PC-3 (cell line): ENCODE measurements at places on chromosomes 2 and 18. TPM values are rescaled to one million over a fixed set of nuclear protein-coding genes. Genes with fewer than 3 reads are reported as not detected.

Gene XIRP2
- 0.11 TPM in 1 of 2 replicates, not detected in the other for total RNA-seq

Gene CCDC93
- 14.0 and 21.3 TPM in 2 replicates for total RNA-seq

Gene DHRS9
- total RNA-seq = 0.22 TPM in 1 of 2 replicates, not detected in the other

Gene SIX3
- total RNA-seq = 0.07 TPM in 1 of 2 replicates, not detected in the other

Gene HDAC4
- 8.5 and 20.0 TPM in 2 replicates for total RNA-seq

Gene ITGB6
- total RNA-seq = 7.2 and 7.3 TPM in 2 replicates

Gene SERPINB13
- total RNA-seq = not detected in 2 replicates

Gene DSG1
- not detected in 2 replicates for total RNA-seq

Gene NT5C1B
- total RNA-seq = not detected in 2 replicates

Gene ABCG5
- not detected in 2 replicates for total RNA-seq

GRCh38 chr2:45258311-45258710, 249.1 kb upstream of the SIX2 start:
- no peak for DNase-seq

- peak; percentile 92 for DNase-seq
Observed at GRCh38 chr2:172698041-172698863, 37.4 kb upstream of the RAPGEF4 start.

GRCh38 chr2:181041661-181042060, 61.3 kb downstream of the UBE2E3 start:
- DNase-seq = no peak

GRCh38 chr2:66700677-66701066, 265.7 kb downstream of the MEIS1 start:
- no peak for DNase-seq

DNA sequence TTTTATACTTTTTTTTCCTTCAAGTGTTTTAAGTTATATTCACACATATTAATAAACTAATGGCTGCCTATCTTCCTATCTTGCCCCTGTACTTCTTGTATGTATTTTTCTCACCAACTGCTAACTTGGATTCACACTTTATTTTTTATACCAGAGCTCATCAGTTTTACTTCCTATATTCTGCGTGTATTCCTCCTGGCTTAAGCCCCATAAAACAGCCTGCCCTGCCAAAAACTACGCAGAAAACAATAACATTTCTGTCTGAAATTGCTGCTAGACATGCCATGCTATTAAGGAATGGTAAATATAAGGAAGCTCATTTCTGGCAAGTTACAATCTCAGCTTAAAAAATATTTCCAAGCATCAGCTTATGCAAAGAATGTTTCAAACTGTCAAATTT, 172.3 kb downstream of the UBE2E3 start:
- DNase-seq = no peak

- no peak for DNase-seq
Observed at GRCh38 chr2:15881120-15881433, 59.3 kb upstream of the MYCN start.

GRCh38 chr2:174442546-174443510, 44.0 kb downstream of the GPR155 start:
- DNase-seq = peak; percentile 89

DNA sequence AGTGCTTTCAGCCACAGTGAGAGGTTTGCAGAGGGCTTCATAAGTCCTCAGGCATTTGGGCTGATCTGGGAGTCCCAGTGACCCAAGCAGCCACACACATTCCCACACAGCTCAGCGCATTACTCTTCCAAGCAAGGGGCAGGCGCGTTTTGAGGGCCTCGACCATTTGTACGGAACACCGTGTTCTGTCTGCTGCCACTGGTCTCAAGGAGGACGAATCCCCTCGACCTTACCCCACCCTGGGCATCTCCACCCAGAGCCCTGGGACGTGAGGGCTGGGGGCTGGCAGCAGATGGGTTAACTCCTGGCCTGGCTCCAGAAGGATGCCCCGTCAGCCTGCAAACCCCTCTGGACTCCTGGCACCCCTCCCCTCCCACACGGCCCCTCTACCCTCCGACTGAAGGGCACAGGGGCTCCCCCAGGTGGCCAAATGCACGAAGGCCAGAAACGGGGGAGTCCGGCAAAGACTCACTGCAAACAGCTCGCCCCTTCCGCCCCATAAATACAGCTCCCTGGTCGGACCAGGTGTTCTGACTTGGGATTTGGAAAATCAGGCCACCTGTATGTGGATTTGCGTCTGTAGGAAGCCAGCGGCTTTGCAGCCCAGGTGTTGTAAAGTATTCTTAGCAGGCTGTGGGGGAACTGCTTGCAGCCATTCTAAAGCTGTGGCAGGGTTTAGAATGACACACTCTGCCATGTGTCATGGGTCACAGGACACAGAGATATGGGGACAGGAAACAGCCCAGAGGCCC, 33.6 kb upstream of the PTMA start:
- peak; percentile 67 for DNase-seq

DNA sequence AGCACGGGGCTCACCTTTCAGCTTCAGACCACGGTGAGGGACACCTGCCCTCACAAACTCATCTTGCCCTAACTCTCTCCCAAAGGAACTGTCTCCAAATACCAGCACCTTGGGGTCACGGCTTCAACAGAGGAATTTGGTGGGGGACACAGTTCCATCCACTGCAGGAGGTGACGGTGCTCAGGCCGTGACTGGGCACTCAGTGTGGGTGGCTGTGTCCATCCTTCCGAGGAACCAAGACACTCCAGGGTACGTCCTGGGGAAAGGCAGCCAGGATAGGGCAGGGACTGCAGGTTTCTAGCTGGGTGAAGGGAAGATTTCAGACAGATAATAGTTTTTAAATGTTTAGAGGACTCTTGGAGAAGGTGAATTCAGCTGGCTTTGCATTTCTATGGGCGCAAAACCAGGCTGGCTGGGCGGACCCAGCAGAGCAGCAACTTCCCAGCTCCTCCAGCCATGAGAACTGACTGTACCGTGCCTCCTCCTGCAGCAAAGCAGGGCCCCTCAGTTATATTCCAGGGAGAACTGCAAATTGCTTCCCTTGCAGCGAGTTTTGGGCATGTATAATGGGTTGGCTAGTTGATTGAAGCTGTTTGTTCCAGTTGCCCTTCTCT, 23.9 kb upstream of the ALLC start:
- DNase-seq = no peak

DNA sequence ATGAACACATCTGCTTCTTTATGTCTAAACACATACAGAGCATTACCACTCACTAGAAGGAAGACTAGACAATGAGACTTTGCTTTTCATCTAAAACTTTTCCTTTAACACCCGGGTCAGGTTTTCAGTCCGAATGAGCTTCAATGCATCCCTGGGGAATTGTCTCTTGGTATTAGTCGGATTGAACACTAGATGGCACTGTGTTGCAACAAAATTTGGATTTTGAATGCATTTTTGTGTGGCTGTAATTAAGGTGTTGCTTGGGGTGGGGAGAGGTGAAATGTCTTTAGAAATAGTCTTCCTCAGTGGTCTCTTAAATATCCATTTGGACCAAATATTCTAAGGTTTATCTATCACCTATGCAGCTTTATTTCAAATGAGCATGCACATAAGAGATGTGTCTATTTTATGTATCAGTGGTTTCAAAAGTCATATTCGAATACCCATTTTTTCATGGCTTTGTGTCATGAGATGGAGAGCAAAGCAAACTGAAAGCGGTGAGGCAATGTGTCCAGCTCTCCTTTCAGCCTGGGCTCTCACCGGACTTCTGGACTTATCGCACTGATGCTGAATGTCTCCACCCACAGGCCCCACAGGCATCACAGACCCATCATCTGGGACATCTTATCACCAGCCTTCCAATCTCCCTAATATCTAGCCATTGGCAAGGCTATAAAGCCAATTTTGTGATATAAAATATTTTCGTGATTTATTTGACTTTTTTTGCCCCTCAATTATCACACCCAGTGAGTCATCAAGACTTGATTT, 510.3 kb downstream of the RNF144A start:
- peak; percentile 84 for DNase-seq

- DNase-seq = peak; percentile 98
Observed at GRCh38 chr18:26480897-26481795, 67.2 kb downstream of the KCTD1 start.

DNA sequence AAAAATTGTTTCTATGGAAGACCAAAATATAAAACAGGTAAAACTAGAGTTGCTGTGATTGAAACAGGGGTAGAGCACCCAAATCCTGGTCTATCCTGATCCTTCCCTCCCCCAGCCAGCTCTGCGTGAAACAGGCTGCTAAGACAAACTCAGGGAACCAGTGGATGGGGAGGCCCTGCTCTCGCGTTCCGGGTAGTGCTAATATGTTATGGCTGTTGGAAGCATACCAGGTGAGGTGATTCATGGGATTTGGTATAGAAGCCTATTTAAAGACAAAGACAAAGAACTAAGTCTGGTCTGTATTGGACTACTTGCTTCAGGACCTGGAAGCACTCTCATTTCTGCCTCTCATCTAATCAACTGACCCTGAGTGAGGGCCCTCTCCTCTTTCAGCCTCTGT, 63.0 kb upstream of the CCBE1 start:
- no peak for DNase-seq

DNA sequence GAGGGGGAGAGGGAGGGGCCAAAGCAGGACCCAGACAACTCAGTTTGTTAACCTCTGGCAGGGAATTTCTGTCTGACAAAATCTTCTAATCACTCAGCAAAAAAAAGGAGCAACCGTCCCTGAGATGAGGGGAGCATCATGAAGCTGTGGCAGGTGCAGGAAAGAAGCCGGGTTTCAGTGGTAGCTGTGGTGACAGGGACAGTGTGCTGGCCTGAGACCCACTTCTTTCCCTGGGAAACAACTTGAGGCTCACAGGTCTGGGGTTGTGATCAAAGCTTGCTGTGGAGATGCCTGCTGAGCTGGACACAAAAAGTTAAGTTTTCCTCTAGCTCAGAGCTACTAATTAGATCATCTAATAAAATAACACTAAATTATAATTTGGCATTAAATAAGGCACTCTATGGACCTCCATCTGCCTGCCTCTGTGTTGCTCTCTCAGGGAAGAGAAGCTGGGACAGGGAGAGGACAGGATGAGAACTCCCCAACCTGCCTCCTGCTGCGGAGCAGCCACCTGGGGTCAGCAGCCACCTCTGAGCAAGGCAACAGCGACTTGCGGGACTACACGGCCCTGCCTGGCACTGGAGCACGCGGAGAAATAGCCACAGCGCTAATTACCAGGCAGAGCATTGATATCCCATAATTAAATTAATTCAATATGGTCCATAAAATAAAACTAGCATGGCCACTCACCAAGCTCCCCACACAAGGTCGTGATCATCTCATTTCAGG, 104.6 kb upstream of the TEX51 start:
- no peak for DNase-seq

DNA sequence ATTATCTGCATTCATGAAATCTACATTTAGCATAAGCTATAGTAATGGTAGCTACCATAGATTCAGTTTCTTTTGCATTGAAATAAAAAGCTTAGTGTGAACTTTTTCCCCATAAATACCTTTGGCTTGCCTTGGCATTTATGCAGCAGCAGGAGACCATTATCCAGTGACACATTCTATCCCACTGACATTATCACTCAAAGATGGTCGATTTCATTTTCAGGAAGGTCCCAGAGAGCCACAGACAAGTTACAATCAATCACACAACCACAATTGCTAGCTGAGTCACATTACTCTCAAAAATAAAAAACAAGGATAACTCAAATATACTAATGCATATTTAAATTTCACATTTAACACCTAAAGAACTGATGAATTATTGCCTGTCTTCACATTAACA, 512.7 kb upstream of the CDH2 start:
- DNase-seq = no peak

DNA sequence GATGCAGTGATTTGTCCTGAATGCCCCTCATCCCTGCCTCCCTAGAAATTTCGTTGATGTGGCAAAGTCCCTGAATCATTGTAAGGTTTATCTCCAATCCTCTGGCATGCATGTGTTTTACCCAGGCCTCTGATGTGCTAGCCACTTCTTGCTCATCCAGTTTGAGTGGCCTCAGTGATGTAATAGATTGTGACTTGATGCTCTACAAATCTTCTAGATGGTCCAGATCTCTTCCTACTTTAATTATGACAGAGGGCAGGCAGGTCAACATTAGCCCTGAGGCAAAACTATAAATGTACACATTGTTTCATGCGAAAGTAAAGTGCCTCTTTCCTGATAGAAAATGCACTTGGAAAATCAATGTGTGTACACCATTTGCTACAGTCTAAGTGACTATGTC, 54.5 kb downstream of the LONRF2 start:
- no peak for DNase-seq

- no peak for DNase-seq
Observed at GRCh38 chr2:60400462-60401246, 152.8 kb downstream of the BCL11A start.

- DNase-seq = no peak
Observed at GRCh38 chr2:69564604-69565003, 78.9 kb downstream of the AAK1 start.
